ENCODE measurements at places on chromosomes 2 and 18.

- no peak for DNase-seq
Observed at GRCh38 chr2:44429034-44429433, 67.3 kb downstream of the CAMKMT start.

- DNase-seq: no peak
Observed at GRCh38 chr2:217370391-217370790, 510.5 kb upstream of the TNP1 start.

DNA sequence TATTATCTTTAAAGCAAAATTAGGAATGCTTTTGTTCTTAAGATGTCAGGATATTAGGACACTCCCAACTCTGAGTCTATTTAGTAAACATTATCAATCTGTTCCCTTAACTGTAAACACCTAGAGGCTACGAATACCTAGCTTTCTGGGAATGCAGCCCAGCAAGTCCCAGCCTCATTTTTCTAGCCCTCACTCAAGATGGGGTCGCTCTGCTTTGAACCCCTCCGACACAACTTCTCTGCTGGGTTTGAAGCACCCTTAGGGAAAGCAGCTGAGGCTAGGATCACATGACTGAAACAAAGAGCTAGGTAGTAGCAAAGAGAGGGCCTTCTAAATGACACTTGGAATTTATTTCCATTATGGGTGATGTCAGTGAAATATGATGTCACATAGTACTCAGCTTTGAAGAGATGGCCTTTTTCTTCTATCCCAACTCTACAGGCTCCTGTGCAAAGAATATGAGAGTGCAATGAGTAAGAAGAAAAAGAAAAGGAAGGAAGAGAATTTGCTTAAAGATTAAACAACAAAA is 114.7 kb downstream of the CSRNP3 start:
- no peak for DNase-seq

GRCh38 chr2:164600763-164601162 is 20.5 kb downstream of the GRB14 start:
- no peak for DNase-seq

DNA sequence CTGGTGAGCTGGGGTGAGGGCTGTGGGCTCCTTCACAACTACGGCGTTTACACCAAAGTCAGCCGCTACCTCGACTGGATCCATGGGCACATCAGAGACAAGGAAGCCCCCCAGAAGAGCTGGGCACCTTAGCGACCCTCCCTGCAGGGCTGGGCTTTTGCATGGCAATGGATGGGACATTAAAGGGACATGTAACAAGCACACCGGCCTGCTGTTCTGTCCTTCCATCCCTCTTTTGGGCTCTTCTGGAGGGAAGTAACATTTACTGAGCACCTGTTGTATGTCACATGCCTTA is 10.5 kb downstream of the PROC start:
- no peak for DNase-seq

DNA sequence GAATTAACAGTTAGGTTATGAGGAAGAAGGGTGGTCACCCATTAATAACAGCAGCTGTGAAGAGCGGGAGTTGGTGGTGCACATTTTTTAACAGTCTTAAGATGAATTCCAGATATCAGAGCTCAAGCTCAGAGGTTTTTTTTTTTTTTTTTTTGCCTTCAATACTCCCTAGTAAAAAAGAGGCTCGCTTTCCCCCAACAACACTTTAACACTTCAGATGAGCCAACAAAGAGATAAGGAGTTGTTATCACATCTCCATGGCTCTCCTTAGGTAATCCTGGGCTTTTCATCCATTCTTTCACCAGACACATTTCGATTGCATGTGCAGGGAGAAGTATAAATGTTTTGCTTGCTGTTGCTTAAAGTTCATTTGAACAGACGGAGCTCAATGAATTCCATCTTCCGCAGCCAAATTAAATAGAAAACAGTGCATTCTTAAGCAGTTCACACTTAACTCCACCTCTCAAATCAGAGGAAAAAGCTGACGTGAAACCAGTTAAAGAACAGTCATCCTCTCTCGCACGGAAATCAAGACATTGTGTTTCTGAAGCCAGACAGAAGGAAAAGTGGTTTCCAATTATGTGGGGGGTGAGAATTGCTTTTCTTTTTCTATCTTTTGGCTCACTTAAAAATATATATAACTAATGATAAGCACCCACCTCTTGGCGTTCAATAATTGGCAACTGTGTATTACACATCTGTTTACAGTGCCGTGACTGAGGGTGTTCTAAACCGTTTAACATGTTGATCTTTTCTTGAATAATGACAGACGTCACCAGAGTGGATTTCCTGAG is 118.2 kb downstream of the ZNF521 start:
- no peak for DNase-seq

- DNase-seq: no peak
Observed at GRCh38 chr18:10047237-10047636, 133.4 kb downstream of the VAPA start.

GRCh38 chr2:8461341-8461740 is 220.5 kb upstream of the ID2 start:
- no peak for DNase-seq

GRCh38 chr2:14903709-14904374 is 271.3 kb downstream of the LRATD1 start:
- peak; percentile 29 for DNase-seq

GRCh38 chr18:5237723-5238370 is 40.8 kb upstream of the AKAIN1 start:
- peak; percentile 88 for DNase-seq

DNA sequence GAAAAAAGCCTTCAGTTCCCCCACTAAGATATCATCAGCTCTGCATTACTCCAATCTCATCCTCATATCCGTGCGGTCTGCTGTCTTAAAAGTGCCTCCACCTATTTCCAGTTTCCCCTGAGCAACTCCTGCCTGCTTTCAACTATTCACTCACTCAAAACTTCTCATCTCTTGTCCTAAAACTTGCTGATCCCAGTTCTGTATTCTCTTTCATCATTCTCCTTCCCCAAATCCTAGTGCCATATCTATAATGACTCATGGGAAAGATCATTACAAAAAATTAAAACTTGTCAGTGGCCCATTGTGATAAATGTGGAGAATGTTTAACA is 20.0 kb downstream of the ACVR1 start:
- DNase-seq: no peak

- DNase-seq: no peak
Observed at GRCh38 chr18:50289108-50289443, 1.6 kb upstream of the CXXC1 start.

- DNase-seq: no peak
Observed at GRCh38 chr2:207879536-207879935, 109.8 kb upstream of the FZD5 start.

DNA sequence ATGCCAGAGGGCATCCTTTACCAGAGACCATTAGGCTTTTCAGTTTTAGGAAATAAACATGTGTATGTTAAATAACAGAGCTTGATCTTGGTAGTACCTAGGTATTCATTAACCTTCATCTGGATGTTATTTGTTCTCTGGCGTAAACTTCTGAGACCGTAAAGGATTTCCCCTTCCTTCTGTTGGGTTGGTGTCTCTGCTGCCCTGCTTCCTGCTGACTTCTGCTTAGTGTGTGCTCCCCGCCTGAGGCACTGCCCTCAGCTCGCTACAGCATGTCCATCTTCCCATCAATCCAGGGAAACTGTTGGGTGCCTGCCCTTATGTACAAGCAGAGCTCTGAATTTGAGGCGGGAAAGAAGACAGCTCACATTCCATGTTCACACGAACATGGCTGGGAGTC is 177.9 kb downstream of the TPGS2 start:
- no peak for DNase-seq

GRCh38 chr2:42464631-42465030 is 29.2 kb downstream of the KCNG3 start:
- DNase-seq: no peak

DNA sequence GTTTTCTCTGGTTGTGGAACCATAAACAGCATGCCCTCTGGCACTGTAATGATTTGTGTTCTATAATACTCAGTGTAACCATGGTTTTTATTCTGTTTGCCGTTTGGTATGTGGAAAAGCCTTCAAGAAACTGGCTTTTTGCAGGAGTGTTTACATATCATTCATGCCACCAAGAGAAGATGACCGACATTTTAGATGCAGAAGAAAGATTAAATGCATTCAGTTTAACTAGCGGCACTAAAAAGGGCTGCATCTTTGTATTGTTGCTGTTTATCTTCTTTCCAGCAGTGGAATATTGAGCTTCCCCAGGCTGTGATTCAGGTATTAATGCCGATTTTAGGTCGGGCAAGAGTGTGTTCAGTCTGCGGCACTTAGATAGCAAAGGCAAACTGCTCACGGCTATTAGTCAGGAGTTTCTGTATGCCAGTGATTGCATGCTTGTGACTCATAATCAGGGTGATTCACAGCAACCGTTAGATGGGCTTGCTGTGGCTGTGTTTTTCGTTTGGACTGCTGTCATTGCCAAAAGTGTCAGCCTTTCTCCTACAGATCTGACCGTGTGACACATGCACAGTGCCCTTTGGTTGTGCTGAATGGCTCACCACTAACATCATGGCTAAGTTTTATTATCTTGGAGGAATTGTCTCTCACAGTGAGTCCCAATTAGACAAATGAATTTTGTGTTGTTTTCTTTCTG is 479.7 kb downstream of the PARD3B start:
- DNase-seq: no peak

DNA sequence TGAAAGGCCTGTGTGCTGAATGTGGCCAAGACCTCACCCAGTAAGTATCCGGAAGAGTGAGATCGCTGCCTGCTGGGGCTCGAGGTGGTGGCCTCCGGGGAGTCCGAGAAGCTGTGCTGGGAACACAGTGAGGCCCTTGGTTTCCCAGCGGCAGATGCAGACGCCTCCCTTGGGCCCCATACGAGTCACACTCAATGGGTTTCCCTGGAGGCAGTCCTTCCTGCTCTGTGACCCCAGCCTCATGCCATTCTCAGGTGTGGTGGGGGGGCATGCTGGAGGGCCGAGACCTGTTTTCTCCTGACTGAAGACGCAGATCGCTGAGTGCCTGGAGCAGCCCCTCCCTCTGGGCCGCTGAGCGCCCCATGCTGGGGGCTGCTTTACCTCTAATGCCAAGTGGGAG is 15.7 kb downstream of the CTDP1 start:
- DNase-seq: no peak

DNA sequence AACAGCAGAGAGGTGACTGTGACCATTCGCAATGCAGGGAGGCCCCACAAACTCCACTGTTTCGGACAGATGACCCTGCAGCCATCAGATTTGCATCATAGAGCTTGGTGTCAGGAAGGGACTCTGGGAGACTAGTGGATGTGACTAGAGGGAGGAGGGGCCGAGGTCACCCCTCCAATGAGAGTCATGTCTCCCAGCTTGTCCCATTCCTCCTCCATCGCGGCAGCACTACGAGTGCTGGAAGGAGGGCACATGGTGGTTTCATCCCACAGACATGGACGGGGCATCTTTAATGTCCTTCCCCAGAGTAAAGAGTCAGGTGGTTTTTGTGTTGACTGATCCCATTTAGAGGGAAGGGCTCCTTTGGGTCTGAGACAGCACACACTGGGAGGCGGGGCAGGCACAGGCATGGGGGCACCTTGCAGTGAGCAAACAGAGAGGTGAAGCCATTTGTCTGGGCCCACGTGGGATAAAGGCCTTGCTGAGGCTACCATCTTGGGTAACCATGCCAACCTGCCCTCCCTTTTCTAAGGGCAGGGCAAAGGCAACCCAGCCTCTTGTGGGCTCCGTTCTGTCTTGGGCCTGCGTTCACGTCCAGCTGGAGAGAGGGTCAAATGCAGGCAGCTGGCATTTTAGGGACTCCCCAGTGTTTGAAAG is 208.1 kb downstream of the ASB1 start:
- no peak for DNase-seq

DNA sequence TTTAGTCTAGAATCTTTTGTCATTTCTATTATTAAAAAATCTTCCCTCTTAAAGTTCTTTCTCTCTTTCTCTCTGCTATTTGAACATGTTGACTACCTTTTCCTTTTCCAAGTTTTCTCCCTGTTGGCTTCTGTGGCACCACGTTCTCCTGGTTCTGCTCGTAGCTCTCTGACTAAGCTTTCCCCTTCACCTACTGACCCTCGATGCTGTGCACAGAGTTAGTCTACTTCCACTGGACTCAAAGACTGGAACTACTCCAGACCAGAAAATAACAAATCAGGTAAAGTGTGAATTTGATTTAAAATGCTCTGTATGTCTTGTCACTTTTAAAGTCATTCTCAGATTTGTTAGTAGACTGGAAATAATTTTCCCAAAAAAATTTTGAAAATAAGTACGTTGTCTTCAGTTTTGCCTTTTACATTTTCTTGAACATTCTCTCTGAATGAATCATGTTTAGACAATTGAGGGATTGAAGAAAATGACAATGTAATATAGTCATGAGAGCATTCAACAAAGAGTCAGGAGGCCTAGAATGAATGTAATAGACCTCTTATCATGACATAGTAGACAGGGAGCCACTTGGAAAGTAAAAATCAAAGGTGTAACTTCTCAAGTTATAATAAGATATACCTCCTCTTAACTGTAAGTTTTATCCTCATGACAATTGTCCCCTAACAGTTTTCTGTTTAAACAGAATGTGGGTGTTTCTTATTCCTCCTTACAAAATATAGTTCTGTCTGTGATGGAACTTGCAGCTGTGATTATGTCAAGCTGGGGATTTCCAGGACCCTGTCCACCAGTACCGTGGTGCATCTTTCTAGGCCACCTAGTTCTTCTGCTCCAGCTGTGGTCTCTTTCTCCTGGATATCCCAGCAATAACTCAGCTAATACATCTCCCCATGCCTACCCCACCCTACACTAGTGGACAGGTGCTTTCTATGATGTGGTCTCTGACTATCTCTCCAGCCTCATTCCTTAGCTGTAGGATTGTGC is 25.5 kb downstream of the ITPRID2 start:
- no peak for DNase-seq

DNA sequence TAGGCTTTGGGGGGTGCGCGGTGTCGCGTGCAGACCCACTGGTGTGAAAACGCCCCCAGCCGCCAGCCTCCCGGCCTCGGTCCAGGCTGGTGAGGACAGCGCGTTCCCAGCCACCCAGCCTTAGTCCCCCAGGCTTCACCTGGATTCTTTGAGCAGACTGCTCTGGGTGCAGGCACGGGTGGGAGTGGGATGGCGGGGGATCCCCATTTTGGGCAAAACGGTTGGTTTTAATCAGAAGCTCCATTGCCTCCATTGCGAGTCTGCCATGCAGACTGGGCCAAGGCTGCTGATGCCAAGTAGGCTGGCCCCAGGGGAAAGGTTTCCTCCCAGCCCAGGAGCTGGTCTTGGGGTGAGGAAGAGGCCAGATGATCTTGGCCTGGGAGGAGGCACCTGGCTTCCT is 445 bp downstream of the MLPH start:
- no peak for DNase-seq

DNA sequence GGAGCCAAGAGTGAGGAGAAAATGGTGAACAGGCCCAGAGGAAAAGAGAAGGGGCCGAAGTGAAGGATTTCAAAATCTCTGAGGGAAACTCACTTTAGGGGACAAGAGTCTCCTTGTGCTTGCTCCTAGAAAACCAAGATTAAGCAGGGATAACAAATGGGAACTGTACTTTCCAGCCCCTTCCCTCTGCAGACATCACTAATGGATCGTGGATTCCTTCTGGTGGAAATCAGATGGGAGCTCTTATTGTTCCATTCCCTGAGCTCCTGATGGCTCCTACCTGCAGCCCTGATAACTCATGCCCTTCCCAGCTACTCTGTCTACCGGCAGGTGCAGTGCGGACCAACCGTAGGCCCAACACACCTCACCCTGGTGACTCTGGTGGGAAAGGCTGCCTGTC is 20.6 kb upstream of the RESP18 start:
- no peak for DNase-seq
